ENCODE measurements at places on chromosomes 16 and 17.
A peak's percentile ranks its signal among the peaks of the same experiment; 100 is the strongest.

DNA sequence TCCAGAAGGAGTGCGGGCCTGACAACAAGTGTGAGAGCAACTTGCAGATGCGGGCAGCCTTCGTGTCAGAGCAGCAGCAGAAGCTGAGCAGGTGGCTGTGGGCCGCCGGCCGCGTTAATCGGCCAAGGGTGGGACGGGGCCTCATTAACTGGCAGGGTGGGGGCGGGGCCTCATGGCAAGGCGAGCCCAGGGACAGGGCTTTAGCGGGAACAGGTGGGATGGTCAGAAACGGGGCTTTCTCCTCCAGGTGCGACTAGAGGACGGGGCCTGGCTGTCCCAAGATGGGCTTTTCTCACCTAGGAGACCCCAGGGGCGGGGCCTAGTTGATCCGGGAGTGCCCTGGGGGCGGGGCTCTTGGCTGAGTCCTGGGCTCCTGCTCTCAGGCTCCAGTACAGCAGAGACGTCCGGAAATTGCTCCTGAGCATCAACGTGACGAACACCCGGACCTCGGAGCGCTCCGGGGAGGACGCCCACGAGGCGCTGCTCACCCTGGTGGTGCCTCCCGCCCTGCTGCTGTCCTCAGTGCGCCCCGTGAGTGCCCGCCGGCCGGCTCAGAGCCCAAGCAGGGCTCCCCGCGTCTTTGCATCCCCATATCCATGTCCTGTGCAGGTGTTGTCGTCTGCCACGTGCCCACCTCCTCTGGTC is 18.4 kb upstream of the PDK2 start:
- DNase-seq = no peak

- DNase-seq = no peak
Measured at GRCh38 chr16:68869492-68870088, 26.3 kb downstream of the TANGO6 start.

DNA sequence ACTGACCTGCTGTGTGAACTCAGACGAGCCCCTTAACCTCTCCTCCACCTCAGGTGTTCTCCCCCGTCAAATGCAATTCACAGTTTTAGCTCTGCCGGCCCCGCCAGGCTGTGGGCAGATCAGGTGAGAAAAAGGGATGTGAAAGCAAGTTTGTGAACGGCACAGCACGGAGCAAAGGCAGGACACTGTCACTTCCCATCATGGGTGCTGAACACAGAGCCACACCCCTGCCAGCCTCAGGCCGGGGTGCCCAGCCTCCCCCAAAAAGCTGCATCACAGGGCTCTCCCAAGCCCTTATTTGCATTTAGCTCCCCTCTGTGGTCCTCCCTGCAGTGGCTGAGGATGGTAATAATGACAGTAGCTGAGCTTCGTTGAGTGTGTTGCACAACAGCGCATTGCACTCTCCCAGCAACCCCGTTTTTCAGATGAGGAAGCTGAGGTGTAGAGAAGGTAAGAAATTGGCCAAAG is 88.8 kb upstream of the TNRC6C start:
- DNase-seq = no peak

GRCh38 chr16:56961851-56962281 is at the start of gene CETP:
TSS of gene CETP (plus strand) at chr16:56961950. CDS start at chr16:56961980, 30 bp downstream.
- no peak for DNase-seq

DNA sequence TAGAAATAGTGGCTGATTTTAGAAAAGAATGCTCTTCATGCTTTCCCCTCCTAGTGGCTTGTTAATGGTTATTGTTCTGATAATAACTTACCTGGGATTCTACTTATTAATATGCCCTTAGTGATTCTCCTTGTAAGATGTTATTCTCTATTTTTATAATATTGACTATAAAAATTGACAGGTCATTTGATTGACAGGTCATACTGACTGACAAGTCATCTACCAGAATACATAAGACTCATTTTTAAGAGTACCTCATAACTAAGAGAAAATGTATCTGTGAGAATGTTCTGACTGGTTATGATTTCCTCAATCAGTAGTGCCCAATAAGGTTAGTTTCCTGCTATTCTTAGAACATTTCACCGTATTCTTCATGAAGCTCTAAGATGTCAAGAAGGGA is 8.6 kb upstream of the COX10 start:
- no peak for DNase-seq

- no peak for DNase-seq
Measured at GRCh38 chr16:64627288-64627687, 494.6 kb downstream of the CDH11 start.

GRCh38 chr17:32904891-32905290 is 23.1 kb upstream of the TMEM98 start:
- DNase-seq = no peak

DNA sequence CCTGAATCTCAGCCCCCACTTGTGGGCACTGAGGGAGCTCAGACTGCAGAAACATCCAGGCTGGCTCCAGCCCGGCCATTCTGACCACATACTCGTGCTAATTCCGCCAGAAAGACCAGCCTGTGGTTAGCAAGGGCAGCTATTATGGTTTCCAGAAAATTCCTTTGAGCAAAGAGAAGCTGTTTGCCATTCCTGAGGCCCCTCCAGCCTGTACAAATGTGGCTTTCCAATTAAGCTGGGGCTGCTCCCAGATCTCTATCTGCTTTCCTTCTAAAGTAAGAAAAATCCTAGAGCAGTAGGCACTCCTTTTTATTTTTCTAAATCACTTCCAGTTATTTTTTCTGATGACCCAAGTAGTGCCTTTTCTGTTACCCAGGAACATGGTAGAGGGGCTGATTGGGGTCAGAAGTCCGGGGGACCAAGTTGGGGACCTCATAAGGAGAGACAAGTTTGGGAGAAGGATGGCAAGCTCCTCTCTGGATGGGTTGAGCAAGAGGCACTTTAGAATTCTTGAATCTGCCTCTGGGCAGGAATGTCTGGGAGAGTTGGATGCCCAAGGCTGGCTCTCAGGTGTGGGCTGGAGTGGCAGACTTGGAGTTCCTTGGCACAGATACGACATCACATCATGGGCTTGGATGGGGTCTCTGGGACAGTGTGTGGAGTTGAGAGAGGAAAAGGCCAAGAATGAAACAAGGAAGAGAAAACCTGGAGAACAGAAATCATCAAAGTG is 83.3 kb upstream of the TNRC6C start:
- peak; percentile 92 for DNase-seq

GRCh38 chr16:71399801-71400563 is 41.5 kb downstream of the CALB2 start:
- no peak for DNase-seq

- DNase-seq = peak; percentile 89
Measured at GRCh38 chr17:79391376-79392233, 219.2 kb downstream of the RBFOX3 start.

- DNase-seq = no peak
Measured at GRCh38 chr17:76085066-76085730, 6.2 kb downstream of the ZACN start.

- peak; percentile 1 for DNase-seq
Measured at GRCh38 chr16:80862160-80862705, 57.8 kb upstream of the CDYL2 start.

DNA sequence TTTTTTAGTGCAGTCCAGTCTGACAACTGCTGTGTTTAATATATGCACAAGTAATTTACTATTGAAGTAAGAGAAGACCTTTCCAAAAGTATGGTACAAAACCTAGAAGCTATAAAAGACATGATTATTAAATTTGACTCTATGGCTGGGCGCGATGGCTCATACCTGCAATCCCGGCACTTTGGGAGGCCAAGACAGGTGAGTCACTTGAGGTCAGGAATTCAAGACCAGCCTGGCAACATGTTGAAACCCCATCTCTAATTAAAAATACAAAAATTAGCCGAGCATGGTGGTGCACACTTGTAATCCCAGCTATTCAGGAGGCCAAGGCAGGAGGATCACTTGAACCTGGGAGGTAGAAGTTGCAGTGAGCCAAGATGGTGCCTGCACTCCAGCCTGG is 41.4 kb upstream of the VWA3A start:
- DNase-seq = no peak

GRCh38 chr16:49556606-49557446 is 183.2 kb downstream of the C16orf78 start:
- DNase-seq = peak; percentile 68

DNA sequence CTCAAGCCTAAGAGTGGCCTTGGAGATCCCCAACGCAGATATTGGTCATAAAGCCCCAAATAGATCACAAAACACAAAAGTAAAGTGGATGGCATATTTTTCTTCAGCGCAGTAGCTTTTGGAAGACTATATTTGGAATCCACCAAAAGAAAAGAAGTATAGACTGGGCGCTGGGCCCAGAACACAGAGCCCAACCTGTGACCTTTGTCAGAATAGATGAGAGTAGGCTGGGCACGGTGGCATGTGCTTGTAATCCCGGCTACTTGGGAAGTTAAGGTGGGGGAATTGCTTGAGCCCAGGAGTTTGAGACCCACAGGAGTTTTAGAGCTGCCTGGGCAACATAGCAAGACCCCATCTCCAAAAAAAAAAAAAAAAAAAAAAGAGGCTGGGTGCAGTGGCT is 14.6 kb downstream of the SCIMP start:
- no peak for DNase-seq

All from adipocyte (in vitro differentiated cells).